Thyroid gland (tissue), 4 donors: ENCODE measurements at places on chromosomes 6 and 20. TPM values are rescaled to one million over a fixed set of nuclear protein-coding genes. Genes with fewer than 3 reads are reported as not detected.

DNA sequence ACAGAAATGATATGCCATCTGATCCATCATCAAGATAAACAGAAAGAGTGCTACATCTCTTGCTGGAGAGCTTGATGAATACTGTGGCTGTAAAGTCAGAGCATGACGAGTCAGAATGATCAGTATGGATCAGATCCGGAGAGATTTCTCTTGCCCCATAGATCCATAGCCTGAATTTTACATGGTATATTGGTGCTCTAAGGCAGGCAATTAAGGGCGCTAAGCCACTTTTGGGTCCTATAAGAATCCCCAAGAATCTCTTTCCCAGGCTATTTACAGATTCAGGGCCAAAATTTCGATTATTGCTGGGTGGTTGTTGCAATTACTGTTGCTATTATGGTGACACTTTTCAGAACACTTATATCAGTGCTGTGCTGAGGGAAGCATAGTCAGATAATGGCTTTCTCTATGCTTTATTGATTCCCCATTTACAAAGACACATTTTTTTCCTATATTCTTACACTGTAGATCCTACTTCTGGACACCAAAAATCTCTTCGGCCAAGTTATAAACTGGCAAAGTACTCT, 94.4 kb downstream of the ADGRB3 start:
- H3K27me3 ChIP-seq, result no peaks in the 10 kb centered on the region
- no peaks in the 10 kb centered on the region for H3K4me1 ChIP-seq
- no peak overlapping the region for H3K4me3 ChIP-seq
- H3K36me3 ChIP-seq, result no peaks in the 10 kb centered on the region
- no peak for DNase-seq
- no peak overlapping the region for H3K27ac ChIP-seq

GRCh38 chr20:47929368-47930115, 144.3 kb upstream of the SULF2 start:
- H3K4me3 ChIP-seq, result no peak overlapping the region
- H3K4me1 ChIP-seq, result no peaks in the 10 kb centered on the region
- H3K36me3 ChIP-seq, result no peaks in the 10 kb centered on the region
- no peak overlapping the region for H3K27ac ChIP-seq
- DNase-seq, result no peak

- H3K27me3 ChIP-seq, result no peaks in the 10 kb centered on the region
- H3K4me3 ChIP-seq, result no peak overlapping the region
- no peaks in the 10 kb centered on the region for H3K36me3 ChIP-seq
- H3K27ac ChIP-seq, result no peak overlapping the region
- no peaks in the 10 kb centered on the region for H3K4me1 ChIP-seq
These were observed 57.8 kb upstream of the NKAIN2 start for GRCh38 chr6:123745895-123746294.

DNA sequence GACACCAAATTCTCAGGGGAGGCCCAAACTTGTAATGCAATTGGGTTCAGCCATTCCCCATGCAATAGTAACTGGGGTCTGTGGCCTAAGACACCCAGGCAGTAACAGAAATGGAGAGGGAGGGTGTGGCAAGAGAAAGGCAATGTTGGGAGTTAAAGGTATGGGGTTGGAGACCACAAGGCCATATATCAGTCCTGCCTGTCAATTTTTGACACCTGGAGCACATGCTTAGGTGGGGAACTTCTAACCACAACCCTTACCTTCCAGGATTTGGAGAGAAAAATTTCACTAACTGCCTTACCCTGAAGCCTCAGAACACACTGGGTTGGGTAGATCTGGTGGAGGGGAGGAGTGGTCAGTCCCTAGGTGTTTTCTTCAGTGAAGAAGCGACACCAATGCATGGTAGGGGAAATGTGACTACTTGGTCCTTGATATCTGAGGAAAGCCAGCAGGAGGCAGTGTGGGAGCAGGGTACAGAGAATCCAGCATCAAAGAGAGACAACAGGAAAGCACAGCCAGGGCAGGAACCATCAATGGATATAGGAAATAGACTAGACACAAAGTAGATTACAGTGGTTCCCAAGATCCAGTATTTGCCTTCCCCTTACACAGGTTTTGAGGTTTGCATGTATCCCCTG, 6.8 kb upstream of the USP49 start:
- H3K4me3 ChIP-seq, result no peak overlapping the region
- H3K36me3 ChIP-seq, result peaks cover 22% of the 10 kb centered on the region
- no peaks in the 10 kb centered on the region for H3K27me3 ChIP-seq
- no peaks in the 10 kb centered on the region for H3K4me1 ChIP-seq
- H3K27ac ChIP-seq, result no peak overlapping the region
- DNase-seq, result peak; percentile 13

DNA sequence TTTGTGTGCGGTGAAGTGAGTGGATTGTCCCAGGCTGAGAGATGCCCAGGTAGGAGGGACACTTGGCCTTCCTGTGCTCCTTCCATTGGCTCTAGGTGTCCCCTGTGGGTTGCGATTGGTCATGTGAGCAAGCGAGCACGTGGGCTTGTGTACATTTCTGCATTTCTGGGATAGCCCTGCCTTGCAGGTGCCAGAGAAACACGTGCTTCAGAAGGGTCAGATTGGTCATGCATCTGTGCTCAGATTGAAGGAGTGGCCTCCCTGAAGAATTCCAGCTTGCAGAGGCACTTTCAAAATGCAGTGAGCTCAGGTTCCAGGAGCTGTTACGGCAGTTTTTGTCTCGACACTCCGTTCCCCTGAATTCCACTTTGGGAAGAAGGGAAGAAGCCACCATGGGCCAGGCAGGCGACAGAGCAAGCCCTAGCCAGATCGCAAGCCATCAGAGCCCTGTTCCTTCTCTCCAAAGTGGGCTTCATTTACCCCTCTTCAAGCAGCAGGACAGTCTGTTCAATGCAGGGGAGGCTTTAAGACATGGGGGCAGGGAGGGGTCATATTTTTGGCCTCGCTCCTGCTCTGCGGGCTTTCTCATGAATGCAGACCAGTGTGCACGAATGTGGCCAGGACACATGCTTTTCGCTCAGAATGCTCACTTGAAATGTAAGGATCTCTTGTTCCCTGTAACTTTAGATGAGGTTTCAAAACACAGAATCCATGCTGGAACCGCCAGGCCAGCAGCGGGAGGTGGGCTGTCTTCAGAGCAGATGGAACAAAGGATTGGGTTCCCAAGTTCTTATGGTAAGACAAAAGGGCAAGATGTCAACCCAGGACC, 78.6 kb upstream of the AKAP12 start:
- H3K4me1 ChIP-seq, result peaks cover 15% of the 10 kb centered on the region
- H3K27me3 ChIP-seq, result no peaks in the 10 kb centered on the region
- no peak overlapping the region for H3K4me3 ChIP-seq
- peak overlapping the region; percentile 61 for H3K27ac ChIP-seq
- peak; percentile 95 for DNase-seq

DNA sequence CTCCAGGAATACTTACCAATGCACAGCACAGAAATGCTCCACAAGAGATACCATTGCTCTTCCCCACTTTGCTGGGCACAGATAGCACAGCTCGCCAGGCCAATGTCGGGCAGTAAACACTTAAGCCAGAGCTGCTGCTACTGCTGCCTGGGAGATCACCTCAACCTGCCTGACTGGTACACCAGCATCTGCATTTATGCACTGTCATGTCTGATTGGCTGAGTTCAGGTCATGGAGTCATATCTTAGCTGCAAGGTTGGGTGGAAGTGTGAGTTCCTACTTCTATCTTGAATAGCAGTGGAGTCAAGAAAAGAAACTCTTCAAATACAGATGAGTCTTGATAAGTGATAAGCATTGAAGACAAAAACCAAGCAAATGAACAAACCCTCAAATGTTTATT, 10.9 kb upstream of the ADGRF4 start:
- no peaks in the 10 kb centered on the region for H3K36me3 ChIP-seq
- H3K27me3 ChIP-seq, result no peaks in the 10 kb centered on the region
- no peak overlapping the region for H3K27ac ChIP-seq

GRCh38 chr6:118298476-118299427, 249.3 kb upstream of the PLN start:
- no peak for DNase-seq
- no peaks in the 10 kb centered on the region for H3K4me1 ChIP-seq
- H3K27me3 ChIP-seq, result no peaks in the 10 kb centered on the region
- no peaks in the 10 kb centered on the region for H3K36me3 ChIP-seq

- no peak overlapping the region for H3K4me3 ChIP-seq
- H3K27me3 ChIP-seq, result no peaks in the 10 kb centered on the region
- H3K4me1 ChIP-seq, result peaks cover 67% of the 10 kb centered on the region
- no peaks in the 10 kb centered on the region for H3K36me3 ChIP-seq
- H3K27ac ChIP-seq, result peak overlapping the region; percentile 94
- no peak for DNase-seq
These were observed 12.9 kb upstream of the TLDC2 start for GRCh38 chr20:36862857-36863668.

DNA sequence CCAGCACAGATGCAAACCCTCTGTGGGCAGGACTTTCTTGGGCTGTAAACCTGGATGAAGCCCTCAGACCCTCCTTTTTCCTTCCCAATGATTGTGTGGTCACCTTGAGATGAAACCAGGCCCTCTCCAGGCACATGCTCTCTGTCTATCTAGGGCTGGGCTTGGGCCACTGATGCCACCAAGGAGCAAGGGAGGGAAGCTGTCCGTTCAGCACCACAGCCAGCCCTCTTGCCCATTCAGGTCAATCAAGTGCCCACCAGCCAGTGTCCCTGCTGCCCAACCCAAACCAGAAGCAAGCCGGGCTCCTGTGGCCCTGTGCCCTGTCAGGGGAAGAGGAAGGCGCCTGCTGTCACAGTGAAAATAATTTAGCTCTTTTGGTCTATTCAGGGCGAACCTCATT, 8.0 kb downstream of the STMN3 start:
- no peaks in the 10 kb centered on the region for H3K27me3 ChIP-seq
- DNase-seq, result no peak
- H3K36me3 ChIP-seq, result no peaks in the 10 kb centered on the region
- no peak overlapping the region for H3K4me3 ChIP-seq
- H3K4me1 ChIP-seq, result peaks cover 4% of the 10 kb centered on the region

GRCh38 chr6:74069089-74069581, 373.1 kb downstream of the CD109 start:
- H3K27ac ChIP-seq, result no peak overlapping the region
- no peaks in the 10 kb centered on the region for H3K36me3 ChIP-seq
- no peaks in the 10 kb centered on the region for H3K27me3 ChIP-seq
- no peak for DNase-seq
- H3K4me1 ChIP-seq, result no peaks in the 10 kb centered on the region

DNA sequence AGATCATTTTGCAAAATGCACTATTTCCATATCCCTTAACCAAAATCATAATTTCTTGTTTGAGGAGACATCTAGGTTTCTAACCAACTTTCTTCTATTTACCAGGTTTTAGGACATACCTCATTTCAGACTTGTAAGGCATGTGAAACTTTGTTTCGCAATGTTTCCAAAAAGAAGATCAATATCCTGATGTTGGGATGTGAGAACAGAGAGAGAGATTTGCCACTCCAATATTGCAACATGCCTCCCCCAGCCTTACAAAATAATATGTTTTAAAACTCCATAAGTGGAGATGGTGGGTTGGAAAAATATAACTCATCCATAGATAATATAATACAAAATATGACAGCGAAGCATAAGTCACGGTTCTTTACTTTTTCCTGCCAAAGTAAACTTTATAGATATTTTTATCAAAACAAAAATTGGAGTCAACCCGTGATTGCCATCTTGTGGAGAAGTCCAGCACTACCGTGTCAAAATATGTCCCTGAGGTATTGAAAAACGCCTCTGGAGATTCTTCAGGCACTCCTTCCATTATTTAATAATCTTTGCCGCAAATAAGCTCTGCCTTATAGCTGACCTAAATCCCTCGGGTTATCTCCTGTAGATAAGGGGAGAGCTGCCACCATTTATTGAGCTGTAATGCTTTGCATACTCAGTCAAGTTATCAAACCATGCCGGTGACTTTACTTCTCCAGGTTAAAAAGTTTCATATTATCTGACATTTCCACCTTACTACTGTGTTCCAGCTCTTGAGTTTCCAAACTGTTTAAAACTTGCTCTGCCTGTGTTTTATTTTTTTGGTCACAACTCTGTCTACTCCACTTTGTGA, 534.2 kb downstream of the HACE1 start:
- H3K4me1 ChIP-seq, result no peaks in the 10 kb centered on the region
- H3K27me3 ChIP-seq, result no peaks in the 10 kb centered on the region
- H3K27ac ChIP-seq, result no peak overlapping the region
- DNase-seq, result no peak
- no peak overlapping the region for H3K4me3 ChIP-seq

DNA sequence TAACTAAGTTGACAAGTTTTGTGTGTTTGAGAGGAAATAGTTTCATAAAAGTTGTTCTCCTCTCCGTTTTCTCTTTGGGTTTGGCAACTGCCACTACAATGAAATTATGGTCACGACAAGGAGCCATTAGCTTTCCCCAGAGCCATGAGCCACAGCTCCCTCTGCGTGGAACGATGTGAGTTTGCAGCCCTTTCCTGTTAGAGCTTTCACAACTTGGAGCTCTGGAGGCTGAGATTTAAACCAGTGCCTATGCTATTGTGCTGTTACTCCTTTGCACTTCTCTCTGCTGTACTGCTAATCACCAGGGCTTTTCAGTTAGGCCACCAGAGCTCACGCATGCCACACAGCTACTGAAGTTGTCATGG, 29.3 kb upstream of the TXNDC5 start:
- no peak overlapping the region for H3K4me3 ChIP-seq
- H3K36me3 ChIP-seq, result no peaks in the 10 kb centered on the region
- no peak for DNase-seq
- H3K27me3 ChIP-seq, result no peaks in the 10 kb centered on the region
- no peak overlapping the region for H3K27ac ChIP-seq

DNA sequence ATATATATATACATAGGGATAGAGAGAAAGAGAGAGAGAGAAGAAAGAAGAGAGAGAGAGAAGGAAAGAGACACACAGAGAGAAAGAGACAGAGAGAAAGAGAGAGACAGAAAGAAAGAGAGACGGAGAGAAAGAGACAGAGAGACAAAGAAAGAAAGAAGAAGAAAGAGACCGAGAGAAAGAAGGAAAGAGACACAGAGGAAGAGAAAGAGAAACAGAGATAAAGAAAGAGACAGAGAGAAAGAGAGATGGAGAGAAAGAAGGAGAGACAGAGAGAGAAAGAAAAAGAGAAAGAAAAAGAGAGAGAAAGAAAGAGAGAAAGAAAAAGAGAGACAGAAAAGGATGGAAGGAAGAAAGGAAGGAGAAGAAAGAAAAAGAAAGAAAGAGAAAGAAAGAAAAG, 46.9 kb upstream of the TASP1 start:
- H3K4me1 ChIP-seq, result no peaks in the 10 kb centered on the region
- no peak for DNase-seq
- H3K4me3 ChIP-seq, result no peak overlapping the region
- H3K27me3 ChIP-seq, result no peaks in the 10 kb centered on the region
- H3K27ac ChIP-seq, result no peak overlapping the region

DNA sequence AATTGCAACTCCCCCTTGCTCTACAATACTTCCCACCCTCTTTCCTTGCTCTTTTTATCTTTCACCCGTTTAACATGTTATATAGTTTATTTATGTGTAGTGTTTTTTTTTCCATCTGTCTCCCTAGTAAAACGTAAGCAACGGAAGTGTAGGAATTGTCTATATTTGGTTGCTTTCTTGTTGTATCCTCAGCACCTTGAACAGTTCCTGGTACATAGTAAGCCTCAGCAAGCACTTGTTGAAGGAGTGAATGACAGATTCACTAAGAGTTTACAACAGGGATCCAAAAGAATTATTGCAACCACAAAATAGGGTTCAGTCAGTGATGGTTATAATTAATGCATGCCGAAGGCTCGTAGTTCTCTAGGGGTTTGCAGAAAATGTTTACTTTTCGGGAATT, 242.7 kb downstream of the SAMD5 start:
- no peak overlapping the region for H3K4me3 ChIP-seq
- no peak for DNase-seq
- no peaks in the 10 kb centered on the region for H3K27me3 ChIP-seq
- no peak overlapping the region for H3K27ac ChIP-seq

Gene GGT7
- 24.1 TPM for total RNA-seq

Gene RAET1E
- 1.7 TPM for total RNA-seq

Gene THBD
- 73.9 TPM for total RNA-seq

Gene CASS4
- 1.6 TPM for total RNA-seq

Gene NKAIN4
- total RNA-seq, result 5.5 TPM

Gene LY6G6F
- total RNA-seq, result not detected

Gene TMEM170B
- total RNA-seq, result 8.3 TPM

Gene COL21A1
- total RNA-seq, result 8.8 TPM
